RPMI7951 (cell line): ENCODE measurements at places on chromosomes 2 and 18. TPM values are rescaled to one million over a fixed set of nuclear protein-coding genes. Genes with fewer than 3 reads are reported as not detected.
A peak's percentile ranks its signal among the peaks of the same experiment; 100 is the strongest.

GRCh38 chr2:191661097-191661924 is 16.6 kb upstream of the NABP1 start:
- no peak for DNase-seq

GRCh38 chr2:236940916-236941520 is 144.7 kb upstream of the COPS8 start:
- no peak for DNase-seq

- DNase-seq: peak; percentile 55
These were observed 8.5 kb downstream of the HES6 start for GRCh38 chr2:238231251-238231793.

DAW1 gene
- 0.10 and 0.48 TPM in 2 replicates for total RNA-seq

DNA sequence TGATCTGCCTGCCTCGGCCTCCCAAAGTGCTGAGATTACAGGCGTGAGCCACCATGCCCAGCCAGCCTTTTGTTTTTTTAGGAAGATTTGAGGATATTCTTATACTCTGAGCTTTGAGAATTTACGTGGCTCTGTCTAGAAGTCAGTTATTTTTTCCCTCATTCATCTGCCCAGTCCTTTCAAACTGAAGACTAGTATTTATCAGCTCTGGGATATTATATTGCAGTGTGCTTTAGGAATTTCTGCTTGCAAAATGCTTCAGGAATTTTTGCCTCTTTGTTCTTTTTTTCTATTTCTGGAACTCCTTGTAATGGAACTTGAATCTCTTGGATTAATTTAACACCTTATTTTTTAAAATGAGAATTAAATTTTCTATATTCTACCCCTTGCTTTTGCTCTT is 22.6 kb downstream of the ACSL3 start:
- DNase-seq: no peak

DNA sequence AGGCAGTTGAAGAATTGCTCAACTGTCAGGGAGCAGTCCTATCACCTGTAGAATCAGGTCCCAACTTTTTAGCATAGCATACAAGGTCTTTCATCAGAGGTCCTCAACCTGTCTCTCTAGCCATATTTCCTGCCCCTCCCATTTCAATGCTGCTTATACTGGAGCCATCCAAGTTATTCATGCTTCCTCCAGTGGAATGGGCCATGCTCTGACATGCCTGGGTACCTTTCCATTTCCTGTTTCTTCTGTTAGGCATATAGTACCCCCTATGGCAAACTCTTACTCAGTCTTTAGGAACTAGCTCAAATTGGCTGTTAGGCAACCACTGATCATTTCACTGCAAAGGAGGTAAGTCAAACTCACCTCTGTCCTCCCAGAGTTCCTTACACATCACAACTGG is 51.0 kb upstream of the ABCA12 start:
- DNase-seq: no peak

- DNase-seq: no peak
These were observed 56.3 kb downstream of the BOLA3 start for GRCh38 chr2:74091391-74091790.

GRCh38 chr2:129699781-129700573 is 279.5 kb upstream of the RAB6C start:
- no peak for DNase-seq

- no peak for DNase-seq
These were observed 39.3 kb downstream of the TSHZ1 start for GRCh38 chr18:75249672-75250470.

GRCh38 chr18:8303151-8303755 is 306.0 kb upstream of the RAB12 start:
- no peak for DNase-seq

POTEE gene
- not detected in 2 replicates for total RNA-seq

DNA sequence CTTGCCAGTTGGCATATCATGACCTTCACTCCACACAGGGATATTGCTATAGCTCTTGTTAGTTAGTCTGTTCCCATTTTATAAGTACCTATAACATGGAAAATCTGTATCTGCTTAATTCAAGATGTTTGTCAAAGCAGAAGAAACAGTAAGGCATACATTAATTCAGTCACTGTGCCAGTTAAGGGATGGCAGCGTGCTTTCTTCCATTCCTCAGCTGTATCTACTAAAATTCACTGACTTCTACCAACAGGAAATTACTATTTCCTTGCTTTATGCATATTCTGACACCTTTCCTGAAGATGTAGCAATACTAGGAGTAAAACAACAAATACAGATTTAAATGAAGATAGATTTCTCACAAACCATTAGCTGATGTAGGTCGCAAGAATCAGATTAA is 59.9 kb downstream of the RNF152 start:
- DNase-seq: no peak

BARD1 gene
- total RNA-seq: 36.3 and 36.4 TPM in 2 replicates

- no peak for DNase-seq
These were observed 7.1 kb downstream of the RNF144A start for GRCh38 chr2:6924101-6924923.

- no peak for DNase-seq
These were observed 94.8 kb upstream of the ARL5A start for GRCh38 chr2:151922845-151923666.

GRCh38 chr2:239943571-239943970 is 81.6 kb downstream of the NDUFA10 start:
- DNase-seq: no peak

AOX1 gene
- 26.8 and 27.5 TPM in 2 replicates for total RNA-seq

DNA sequence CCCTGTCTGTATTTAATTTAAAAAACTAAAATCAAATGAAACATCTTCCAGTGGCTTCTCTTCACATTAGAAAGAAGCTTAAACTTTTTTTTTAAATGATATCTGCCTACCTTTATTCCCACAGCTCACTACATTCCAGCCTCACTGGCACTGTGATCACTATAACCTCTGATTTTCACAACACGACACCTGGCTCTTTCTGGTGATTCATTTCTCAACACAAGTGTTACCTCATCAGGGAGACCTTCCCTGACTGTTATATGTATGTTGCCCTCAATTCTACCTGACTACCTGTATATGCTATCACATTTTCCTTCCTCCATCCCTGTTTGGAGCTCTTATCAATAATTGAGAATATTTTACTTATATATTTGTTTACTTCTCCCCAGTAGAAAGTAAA is 76.6 kb downstream of the BAZ2B start:
- DNase-seq: no peak
